ENCODE measurements at places on chromosomes 2 and 18.
A peak's percentile ranks its signal among the peaks of the same experiment; 100 is the strongest.

- DNase-seq = no peak
These were observed 94.4 kb upstream of the RBBP8 start for GRCh38 chr18:22838639-22839277.

DNA sequence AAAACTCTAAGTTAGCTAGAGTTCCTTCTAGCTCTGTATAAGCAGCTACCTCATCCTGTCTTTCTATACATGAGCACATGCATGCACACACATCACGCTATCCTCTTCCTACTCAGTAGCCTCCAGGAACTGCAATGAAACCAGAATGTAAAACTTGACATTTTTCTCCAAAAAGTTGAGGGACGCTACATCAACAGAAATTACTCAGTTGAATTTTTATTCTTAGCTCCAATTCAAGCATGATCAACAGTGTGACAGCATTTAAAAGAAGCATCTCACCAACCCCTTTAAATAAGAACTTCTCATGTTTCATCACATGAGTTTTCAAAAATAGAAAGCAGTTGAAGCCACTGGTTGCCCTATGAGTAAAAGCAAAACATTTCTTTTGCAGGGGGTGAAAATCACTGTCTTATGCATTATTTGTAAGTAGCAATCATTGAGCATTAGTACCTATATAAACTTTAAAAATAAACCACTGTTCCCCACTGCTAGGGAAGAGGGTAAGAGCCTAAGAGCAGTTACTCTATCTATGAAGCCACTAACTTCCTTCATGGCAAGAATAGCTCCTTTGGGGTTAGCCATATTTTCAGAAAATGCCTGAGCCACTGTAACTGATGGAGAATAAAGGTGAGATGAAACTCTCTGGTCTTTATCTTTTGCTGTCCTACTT is 77.9 kb upstream of the ARL5A start:
- DNase-seq = no peak

- DNase-seq = no peak
These were observed 9.8 kb downstream of the CKAP2L start for GRCh38 chr2:112754564-112754963.

- peak; percentile 71 for DNase-seq
These were observed 186.6 kb downstream of the PID1 start for GRCh38 chr2:229084447-229084846.

- DNase-seq = no peak
These were observed 29.3 kb downstream of the OTOF start for GRCh38 chr2:26448651-26449050.

- DNase-seq = peak; percentile 35
These were observed 84.4 kb downstream of the TMEM131 start for GRCh38 chr2:97911206-97911921.

GRCh38 chr2:176130147-176130956 is 847 bp downstream of the HOXD8 start:
- peak; percentile 99 for DNase-seq

DNA sequence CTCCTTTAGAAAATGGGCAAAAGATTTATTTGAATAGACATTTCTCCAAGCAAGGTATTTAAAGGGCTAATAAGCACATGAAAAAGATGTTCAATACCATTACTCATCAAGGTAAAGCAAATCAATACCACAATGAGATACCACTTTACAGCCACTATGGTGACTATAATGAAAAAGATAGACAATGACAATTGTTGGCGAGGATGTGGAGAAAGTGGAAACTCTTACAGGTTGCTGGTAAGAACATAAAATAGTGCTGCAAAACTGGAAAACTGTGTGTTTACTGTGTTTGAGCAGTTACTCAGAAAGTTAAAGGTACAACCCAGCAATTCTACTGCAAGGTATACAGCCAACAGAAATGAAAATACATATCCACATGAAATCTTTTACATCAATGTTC is 31.9 kb upstream of the RNU4ATAC start:
- no peak for DNase-seq

- no peak for DNase-seq
These were observed 55.9 kb downstream of the CDCA7 start for GRCh38 chr2:173410579-173410978.

- DNase-seq = peak; percentile 57
These were observed 155.2 kb downstream of the PXDN start for GRCh38 chr2:1588978-1589621.

GRCh38 chr2:239676716-239677452 is 276.1 kb upstream of the HDAC4 start:
- DNase-seq = no peak

GRCh38 chr18:36275561-36275960 is 22.0 kb upstream of the FHOD3 start:
- DNase-seq = no peak

- no peak for DNase-seq
These were observed 20.7 kb downstream of the ASPRV1 start for GRCh38 chr2:69940691-69941090.

- peak; percentile 65 for DNase-seq
These were observed 220.9 kb upstream of the REV1 start for GRCh38 chr2:99710721-99711120.

GRCh38 chr2:48588745-48589144 is 28.9 kb upstream of the GTF2A1L start:
- no peak for DNase-seq

- no peak for DNase-seq
These were observed 309.5 kb upstream of the HS6ST1 start for GRCh38 chr2:128628206-128628605.

DNA sequence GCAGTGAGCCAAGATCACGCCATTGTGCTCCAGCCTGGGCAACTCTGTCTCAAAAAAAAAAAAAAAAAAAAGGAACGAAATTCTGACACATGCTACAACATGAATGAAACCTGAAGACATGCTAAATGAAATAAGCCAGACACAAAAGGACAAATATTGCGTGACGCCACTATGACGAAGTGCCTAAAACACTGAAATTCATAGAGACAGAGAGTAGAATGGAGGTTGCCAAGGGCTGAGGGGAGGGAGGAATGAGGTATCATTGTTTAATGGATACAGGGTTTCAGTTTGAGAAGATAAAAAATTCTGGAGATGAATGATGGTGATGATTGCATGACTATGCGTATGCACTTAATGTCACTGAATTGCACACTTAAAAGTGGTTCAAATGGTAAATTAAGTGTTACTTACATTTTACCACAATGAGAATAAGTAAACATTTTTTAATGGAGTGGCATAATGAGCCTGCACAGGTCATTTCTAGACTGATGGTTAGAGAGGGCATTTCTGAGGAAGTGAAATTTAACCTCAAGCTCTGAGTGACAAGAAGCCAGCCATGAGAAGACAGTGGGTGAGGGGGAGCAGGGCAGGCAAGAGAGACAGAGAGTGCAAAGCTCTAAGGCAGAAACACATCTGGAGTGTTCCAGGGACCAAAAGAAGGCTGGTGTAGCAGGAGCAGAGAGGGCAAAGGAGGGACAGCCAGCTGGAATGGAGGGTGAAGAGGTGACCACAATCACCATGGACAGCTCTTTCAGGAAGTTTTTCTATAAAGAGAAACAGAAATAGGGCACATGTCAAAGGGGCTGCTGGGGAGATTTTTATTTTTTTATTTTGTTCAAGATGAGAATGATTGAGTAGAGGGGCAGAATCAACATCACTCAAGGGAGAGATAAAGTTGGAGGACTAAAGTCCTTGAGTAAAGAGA is 20.6 kb upstream of the EXOC6B start:
- no peak for DNase-seq

GRCh38 chr2:85826990-85827878 is 61.6 kb downstream of the ST3GAL5 start:
- DNase-seq = peak; percentile 68

DNA sequence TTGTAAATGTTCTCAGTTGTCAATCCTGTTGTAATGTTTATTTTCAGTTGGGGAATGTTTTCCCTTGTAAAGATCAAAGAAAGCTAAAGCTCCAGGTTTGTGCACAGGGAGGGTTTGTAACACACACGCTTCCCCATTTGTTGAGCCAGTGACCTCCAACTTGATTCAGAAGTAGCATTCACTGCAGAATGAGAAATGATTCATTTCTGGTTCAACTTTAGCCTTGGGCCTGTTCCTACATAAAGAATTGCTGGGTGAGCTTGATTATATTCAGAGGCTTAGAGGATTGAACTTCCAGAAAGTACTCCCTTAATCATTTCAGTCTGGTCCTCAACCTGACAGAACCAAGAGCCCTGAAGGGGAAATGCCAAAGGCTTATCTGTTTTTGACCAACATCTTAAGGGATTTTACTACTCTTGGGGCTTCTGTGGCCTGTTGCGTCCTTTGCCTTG is 70.6 kb upstream of the CAVIN2 start:
- DNase-seq = peak; percentile 10

GRCh38 chr2:60456115-60456770 is 97.2 kb downstream of the BCL11A start:
- DNase-seq = no peak

- DNase-seq = no peak
These were observed 58.3 kb upstream of the BCL2L11 start for GRCh38 chr2:111062417-111062816.

- no peak for DNase-seq
These were observed 250.1 kb upstream of the DPP10 start for GRCh38 chr2:114192362-114192761.

- no peak for DNase-seq
These were observed 1.9 kb downstream of the GLB1L start for GRCh38 chr2:219243291-219243761.

DNA sequence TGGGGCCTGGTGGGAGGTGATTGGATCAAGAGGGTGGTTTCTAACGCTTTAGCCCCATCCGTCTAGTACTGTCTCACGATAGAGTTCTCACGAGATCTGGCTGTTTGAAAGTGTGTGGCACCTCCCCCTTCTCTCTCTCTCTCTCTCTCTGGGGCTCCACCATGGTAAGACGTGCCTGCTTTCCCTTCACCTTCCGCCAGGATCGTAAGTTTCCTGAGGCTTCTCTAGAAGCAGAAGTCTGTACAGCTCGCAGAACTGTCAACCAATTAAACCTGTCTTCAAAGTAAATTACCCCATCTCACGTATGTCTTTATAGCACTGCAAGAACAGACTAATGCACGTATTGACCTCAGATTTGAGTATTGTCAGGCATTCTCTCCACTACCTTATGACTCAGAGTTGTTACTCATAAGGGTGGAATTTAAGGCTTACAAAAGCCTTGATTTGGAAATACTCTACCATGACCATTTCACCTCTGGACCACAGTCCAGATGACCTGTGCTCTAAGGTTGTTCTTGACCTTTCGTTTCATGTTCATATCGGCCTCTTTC is 99.5 kb upstream of the AGAP1 start:
- peak; percentile 67 for DNase-seq

DNA sequence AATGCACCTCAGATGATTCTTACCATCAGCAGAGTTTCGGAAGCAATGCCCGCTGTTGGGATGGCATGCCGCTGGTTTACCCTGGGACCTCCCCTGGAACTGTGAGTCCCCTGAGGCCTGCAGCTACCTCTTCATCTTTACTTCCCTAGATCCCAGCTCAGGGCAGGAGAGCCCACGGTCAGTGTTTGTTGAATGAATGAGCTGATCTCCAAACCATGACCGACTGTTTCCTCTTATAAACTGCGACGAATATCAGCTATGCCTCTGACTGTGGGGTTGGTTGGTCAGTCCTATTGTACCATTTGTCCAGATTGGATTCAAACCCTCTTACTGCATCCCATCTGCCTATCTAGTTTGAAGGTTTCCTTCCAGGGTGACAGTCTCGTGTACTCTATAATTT is 64.4 kb downstream of the DDX1 start:
- no peak for DNase-seq

- no peak for DNase-seq
These were observed 68.9 kb upstream of the ITM2C start for GRCh38 chr2:230795856-230796255.

GRCh38 chr2:100224988-100225710 is 82.8 kb upstream of the AFF3 start:
- DNase-seq = no peak

DNA sequence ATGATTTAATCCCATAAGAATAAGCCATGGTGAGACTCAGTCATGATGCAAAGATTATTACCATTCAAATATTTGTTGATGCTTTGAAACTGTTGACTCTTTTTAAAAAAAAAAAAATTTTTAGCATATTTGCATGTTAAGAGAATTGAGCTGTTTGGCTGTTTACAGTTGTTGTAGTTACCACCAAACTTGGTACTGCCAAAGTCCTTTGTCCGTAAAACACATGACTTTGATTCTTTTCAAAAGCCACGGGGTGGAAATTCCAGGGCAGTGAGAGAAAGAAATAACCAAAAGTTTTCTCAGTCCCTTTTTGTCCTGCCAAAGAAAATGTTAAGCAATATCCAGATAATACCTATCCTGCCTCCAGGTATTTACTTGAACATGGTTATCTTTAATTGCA is 474.8 kb downstream of the METTL4 start:
- DNase-seq = no peak

DNA sequence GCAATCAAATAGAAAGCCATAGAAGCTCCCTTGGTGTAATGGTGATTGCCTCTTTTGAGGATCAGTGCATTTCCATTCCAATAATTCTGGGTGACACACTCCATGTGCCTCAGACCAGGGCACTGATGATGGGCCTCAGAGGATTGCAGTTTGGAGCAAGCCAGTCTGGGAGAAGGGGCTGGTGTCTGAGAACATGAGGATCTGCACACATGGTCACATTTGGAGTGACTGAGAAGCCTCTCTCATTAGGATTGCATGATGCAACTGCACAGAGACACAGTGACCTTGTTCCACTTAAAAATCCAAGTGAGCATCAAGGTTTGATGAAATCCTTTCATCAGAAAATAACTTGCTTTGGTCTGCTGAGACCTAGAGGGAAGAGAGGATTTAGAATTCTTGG is 216.4 kb downstream of the ANKRD30B start:
- no peak for DNase-seq

DNA sequence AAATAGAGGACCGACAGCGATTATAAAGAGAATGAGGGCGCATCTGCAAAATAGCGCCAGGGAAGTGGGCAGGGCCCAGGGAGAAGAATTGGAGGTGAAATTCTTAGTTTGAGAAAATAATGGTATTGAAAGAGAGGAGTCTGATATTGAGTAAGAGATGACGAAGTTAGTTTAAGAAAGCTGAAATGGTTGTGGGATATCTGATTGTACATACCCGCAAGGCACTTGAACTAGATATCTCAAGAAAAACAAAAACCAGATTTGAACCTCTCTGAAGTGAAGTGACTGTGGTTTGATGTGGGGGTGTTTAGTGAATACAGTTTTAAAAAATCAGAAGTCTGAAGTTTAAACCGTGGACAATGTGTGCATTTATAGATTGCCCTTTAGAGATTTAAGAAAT is 38.9 kb downstream of the ZNF532 start:
- no peak for DNase-seq

DNA sequence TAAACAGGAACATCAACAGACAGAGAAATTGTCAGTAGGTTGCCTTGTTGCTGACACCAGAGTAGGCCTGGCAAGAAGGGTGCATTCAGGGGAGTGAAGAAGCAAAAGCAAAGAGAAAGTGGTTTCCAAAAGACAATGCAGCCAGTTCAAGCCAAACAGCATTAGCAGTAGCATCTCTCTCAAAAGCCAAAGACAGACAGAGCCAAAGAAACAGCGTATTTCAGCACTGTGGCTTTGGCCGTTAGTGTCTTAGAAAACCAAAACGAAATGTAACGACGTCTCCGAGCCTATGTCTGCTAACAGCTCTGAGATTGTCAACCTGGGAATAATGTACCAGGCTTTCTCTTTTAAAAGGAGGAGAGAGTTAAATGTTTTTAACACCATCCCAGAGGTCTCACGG is 178.6 kb downstream of the NRP2 start:
- DNase-seq = no peak

GRCh38 chr2:174967691-174968260 is 37.4 kb downstream of the CHN1 start:
- DNase-seq = no peak
